COLO829 (cell line): ENCODE measurements at places on chromosomes 7 and 10.

- no peak for DNase-seq
Observed at GRCh38 chr7:100602889-100603725, 944 bp downstream of the PCOLCE start.

- no peak for DNase-seq
Observed at GRCh38 chr10:128804411-128804810, 662.6 kb upstream of the MGMT start.

GRCh38 chr10:3668966-3669330 lies 116.1 kb downstream of the KLF6 start:
- no peak for DNase-seq

DNA sequence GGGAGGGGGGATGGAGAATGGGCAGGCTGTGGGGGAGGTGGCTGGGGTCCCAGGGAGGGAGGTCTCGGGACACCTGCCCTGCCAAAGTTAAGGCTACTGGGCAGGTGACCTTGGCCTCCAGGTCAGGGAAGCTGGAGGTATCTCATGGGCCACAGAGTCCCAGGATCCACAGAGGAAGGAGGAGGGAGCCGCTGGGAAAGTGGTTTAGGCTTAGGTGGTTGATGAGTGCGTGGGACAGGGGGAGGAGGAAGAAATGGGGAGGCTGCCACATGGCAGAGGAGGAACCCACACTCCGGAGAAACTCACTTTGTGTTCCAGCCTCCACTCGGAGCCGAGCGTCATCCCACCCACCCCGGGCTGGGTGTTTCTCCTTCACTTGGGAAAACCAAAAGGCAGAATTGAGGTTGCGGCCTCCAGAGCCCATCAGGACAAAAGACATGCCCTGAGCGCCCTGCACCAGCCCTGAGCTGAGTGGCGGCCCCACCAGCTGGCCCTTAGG lies 46.1 kb downstream of the ASB13 start:
- no peak for DNase-seq

- no peak for DNase-seq
Observed at GRCh38 chr10:3186368-3186767, 13.8 kb upstream of the PITRM1 start.

DNA sequence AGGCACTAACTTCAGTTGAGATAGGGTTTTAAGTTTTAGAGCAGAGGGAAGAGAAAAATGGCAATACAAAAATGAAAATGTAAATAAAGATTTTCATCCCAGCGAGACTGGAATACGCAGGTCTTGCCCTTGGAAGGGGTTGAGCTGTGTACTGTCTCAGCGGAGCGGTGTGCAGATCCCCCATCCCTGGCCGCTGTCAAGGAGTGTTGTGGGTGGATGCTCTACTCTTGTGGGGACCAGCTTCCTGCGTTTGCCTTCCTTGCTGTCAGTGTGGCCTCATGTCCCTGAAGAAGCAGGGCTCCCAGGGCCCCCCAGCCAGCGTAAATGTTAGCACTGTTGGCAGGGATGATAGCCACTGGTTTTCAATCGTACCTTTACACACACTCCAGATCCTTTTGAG lies 249.7 kb upstream of the PITRM1 start:
- DNase-seq: no peak

- no peak for DNase-seq
Observed at GRCh38 chr7:2607923-2608904, 23.6 kb upstream of the TTYH3 start.

GRCh38 chr7:149569025-149569725 lies 71.6 kb upstream of the ZNF746 start:
- no peak for DNase-seq

DNA sequence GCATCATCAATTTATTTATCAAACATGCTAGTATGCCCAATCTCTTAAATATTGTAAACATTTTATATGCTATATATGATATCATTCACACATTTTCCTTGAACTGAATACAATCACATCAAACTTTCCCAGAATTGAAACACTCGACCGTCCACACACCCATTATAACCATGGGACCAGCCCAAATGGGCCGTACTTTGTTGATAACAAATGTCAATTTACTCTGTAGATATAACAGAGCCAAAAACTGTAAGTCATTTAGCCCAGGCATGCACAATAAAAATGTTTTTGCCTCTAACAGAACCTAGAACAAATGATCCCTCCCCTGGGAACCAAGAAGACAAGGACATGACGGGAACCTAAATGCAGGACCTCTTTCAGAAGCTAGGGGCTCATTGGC lies 683 bp upstream of the ANKRD22 start:
- no peak for DNase-seq

- no peak for DNase-seq
Observed at GRCh38 chr10:70544431-70545340, 57.9 kb downstream of the PRF1 start.

GRCh38 chr7:99369767-99370391 lies 4.7 kb upstream of the ARPC1B start:
- no peak for DNase-seq

DNA sequence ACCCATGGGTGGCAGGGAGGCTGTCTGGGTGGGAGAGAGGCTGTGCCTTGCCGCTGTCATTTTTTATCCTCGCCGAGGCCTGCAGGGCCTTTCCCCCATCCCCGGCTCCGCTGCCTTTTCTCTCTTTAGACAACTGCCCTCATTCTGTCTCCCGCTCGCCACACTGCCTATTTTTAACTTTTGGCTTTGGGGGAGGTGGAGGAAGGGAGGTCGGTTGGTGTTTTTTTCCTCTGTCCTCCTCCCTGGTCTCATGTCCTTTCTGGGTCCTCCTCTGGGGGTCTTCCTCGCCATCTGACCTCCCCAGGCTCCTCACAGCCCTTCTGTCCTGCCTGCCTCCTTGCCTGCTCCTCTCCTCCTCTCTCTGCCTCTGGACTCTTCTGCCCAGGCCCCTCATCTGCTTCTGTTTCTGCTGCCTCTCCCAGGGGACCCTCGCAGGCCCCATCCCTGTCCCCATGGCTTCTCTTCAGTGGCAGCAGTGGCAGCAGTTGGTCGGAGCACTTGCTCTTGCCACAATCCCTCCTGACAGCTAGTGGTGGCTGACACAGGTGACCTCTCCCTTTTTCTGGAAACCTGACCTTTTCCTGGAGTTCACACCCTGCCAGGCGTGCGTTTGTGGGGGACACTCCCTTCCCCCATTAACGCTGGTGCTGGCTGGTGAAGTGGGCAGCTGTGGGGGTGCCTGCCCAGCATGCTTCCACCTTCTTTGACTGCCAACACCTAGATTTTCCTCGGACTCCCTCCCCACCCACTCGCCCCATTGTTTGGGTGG lies 19.5 kb upstream of the PCBD1 start:
- DNase-seq: no peak
